Stimulated activated CD8-positive, alpha-beta memory T cell treated with anti-CD3 and anti-CD28 coated beads, Interleukin-15, amount 100 ng/mL, for 24 hours (primary cell): ENCODE measurements at places on chromosomes 6 and 20.

DNA sequence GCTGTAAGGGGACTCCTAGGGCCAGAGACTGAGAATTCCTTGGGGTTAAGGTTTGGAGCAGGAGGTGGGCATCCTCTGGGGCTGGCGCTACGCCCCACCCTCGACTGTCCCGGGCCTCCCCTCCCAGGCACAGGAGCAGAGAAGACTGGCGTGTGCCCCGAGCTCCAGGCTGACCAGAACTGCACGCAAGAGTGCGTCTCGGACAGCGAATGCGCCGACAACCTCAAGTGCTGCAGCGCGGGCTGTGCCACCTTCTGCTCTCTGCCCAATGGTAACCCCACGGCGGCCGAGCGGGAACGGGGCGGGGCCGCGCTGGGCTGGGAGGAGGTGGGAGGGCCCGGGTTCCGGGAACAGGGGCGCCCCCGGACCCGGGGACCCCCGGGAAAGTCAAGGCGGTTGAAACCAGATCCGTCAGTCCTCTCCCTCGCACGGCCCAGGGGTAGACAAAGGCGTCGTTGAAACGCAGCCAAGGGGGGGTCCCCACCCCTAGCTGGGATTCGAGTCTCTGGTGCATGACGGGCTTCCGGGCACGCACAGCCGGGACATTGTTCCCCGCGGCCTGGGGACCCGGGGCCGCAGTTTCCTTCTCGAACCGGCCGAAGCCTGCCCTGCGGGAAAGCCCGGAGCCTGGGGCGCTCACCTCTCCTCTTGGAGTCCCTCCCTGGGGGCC, 844 bp downstream of the WFDC2 start:
- no peak for DNase-seq

DNA sequence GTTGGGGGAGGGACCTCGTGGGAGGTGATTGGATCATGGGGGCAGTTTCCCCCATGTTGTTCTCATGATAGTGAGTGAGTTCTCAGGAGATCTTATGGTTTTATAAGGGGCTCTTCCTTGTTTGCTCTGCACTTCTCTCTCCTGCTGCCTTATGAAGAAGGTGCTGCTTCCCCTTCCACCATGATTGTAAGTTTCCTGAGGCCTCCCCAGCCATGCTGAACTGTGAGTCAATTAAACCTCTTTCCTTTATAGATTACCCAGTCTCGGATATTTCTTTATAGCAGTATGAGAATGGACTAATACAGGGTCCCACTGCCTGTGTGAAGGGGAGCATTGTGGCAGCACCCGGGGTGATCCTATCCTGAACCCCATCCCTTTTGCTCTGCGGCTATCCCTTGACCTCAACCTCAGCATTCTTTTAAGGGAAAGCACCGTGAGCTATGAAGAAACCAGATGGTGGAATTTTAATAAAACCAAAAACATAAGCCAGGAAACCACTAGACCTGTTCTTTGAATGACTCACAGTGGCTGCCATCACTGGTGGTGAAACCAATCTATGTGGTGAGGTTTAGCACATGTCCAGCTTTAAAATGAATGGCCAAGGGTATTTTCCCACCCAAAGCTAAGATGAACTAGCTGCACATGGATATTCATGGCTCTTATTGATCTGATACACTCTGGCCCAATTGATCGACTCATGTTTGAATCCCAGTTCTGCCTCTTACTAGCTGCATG, 62.2 kb downstream of the ZDHHC14 start:
- no peak for DNase-seq

GRCh38 chr20:7702141-7702540, 238.1 kb downstream of the HAO1 start:
- DNase-seq, result no peak

DNA sequence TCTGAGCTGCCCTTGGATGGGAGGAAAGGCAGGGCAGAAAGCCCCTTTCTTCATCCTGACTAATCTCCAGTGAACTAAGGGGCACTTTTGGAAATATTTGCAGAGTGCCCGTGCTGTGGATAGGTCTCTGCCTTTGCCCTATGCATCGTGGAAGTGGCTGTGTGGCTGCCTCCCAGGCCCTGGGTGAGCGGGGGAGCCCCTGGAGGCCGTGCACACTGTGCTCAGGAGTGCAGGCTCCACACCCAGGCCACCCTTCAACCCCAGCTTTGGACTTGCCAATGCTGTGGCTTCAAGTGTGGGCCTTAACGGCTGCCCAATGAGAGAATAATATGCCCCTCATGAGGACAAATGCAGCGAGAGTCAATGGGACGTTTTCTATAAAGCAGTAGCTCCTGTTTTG, 36.7 kb upstream of the ARMC2 start:
- no peak for DNase-seq

DNA sequence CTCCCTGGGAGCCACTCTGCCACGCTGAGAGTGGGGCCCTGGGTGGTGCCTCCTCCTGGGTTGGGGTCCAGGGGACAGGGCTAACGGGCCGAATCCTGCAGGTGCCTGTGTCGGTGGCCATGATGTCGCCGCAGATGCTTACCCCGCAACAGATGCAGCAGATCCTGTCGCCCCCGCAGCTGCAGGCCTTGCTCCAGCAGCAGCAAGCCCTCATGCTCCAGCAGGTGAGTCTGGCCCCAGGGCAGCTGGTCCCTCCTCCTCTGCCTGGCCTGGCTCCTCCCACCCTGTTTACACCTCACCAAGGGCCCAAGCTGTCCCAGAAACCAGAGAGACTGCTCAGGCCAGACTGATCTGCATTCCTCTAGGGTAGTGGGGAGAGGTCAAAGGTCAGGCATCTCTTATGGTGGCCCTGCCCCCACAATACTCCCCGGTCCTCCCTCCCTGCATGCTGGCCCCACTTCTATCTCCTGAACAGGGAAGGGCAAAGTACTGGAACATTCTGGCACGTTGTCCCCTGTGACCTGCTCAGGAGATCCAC, 38.6 kb downstream of the FOXP4 start:
- DNase-seq, result no peak

GRCh38 chr6:12963567-12963966, 247.0 kb downstream of the PHACTR1 start:
- no peak for DNase-seq

GRCh38 chr6:167543602-167544497, 219.0 kb downstream of the TTLL2 start:
- DNase-seq, result no peak

DNA sequence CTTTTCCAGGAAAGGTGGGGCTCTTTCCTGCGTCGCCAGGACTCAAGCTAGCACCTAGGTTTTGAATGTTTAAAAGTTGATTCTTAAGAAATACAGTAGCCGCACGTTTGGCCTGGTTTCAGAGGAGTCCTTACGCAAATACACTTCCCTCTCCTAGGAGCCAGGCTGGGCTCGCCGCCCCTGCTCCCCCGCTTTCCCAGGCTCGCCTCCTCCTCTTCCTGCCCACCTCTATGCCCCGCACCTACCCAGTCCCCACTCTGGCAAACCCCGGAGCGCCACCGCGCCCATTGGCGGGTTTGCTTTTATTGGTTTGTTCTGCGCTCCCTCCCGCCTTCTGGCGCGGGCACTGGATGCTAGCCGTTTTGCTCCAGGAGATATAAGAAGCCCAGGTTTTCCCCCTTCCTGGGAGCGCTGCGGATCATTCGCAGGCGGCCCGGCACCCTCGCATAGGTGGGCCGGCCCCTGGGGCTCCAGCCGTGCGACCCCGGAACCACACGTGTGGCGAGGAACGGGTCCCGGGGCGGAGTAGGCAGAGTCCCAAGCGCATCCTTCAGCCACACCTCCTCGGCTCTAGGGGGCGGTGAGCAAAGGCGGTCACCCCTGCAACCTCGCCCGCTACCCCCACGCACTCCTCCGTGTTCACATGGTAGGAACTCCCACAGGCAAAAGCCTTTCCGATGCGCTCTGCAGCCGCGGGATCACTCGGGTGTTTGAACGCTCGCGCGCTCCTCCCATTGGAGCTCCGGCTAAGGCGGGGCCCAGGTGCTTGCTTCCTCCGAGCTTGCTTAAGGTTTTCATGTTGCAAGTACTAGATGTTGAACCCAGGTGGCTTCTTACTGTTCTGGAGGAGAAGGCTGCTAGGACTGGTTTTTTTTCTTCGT, 119.0 kb downstream of the RTN4IP1 start:
- no peak for DNase-seq

- no peak for DNase-seq
Observed at GRCh38 chr20:35271073-35271882, 6.6 kb downstream of the MMP24OS start.

DNA sequence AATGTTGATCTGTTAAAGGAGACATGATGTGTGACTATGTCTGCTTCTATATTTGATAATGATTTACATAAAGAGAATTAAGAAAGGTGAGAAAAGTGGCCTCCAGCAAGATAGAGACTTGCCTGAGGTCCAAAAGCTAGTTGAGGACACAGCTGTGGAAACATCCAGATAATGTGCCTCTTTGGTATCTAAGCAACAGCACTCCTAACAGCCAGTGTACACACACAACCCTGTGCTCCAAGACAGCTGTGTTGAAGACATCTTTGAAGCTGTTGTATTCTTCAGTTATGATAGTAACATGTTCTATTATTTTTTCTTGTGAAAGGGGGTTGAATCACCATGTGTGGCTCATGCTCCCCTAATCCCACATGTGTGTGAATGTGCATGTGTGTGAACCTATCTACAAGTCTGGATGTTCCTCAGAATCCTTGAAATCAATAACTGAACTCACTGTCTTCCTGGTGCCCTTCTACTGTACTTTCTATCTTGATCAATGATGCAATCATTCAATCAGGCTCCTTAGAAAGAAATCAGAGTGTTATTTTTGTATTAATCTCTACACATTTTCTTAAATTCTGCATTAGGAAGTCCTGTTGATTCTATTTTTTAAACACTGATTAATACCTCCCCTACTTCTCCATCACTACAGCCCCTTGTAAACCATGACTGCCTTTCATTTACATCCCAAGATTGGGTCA, 116.7 kb upstream of the SSTR4 start:
- no peak for DNase-seq

DNA sequence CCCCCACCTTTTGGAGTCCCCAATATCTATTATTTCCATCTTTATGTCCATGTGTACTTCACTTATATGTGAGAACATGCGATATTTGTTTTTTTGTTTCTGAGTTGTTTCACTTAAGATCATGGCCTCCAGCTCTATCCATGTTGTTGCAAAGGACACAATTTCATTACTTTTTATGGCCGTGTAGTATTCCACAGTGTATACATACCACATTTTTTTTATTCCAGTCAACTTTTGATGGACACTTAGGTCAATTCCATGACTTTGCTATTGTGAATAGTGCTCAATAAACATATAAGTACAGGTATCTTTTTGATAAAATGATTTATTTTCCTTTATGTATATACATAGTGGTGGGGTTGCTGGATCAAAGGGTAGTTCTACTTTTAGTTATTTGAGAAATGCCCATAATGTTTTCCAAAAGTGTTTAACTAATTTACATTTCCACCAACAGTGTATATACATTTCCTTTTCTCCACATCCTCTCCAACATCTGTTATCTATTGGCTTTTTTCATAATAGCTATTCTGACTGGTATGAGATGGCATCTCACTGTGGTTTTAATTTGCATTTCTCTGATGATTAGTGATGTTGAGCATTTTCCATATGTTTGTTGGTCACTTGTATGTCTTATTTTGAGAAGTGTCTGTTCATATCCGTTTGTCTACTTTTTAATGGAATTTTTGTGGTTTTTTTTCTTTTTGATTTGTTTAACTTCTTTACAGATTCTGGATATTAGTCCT, 34.0 kb upstream of the COL10A1 start:
- no peak for DNase-seq

DNA sequence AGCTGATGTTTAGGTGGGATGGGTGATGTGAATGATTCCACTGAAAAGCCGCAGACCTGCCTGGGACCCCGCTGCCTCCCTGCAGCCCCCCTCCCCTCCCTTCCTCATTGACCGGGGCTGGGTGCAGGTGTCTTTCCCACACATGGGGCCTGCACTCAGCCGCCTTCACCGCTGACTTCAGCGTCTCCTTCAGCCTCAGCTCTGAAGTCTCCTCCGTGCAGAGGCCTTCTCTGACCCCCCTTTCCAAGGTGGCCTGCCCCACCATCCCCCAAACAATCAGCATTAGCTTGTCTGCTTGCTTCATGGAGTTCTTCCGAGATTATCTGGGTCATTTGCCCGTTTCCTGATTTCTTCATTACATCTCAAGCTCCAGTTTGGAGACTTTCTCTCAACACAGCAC, 140.7 kb downstream of the SMOC2 start:
- DNase-seq, result no peak

DNA sequence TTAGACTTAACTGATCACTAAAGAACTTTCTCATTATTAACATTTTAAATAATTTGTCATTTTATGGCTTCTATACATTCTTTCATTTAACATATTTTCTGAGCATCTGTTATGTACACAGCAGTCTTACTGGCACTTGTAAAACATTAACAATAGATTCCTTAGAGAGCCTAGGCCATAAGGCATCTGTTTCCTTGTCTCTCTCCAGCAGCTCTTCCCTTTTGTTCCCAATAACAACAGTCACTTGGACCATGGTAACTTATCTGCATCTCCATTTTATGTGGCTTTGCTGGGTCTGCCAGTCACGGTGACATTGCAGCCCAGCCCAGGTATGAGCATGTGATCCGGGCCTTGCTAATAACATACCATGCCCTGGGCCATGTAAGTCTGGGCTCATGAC, 11.7 kb upstream of the TASP1 start:
- no peak for DNase-seq

DNA sequence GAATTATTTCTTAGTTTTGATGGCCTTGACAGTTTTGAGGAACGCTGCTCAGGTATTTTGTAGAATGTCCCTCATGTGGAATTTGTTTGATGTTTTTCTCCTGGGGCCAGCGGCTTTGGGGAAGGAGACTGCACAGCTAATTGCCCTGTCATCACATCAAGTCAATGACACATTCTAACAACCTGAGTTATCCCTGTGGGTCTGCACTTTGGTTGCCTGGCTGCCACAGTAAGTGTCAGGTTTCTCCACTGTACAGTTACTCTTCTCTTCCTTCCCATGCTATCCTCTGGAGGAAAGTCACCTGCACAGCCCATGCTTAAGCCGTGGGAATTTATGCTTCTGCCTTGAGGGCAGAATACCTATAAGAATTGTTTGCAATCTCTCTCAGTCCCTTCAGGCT, 1.4 kb upstream of the TREML4 start:
- DNase-seq, result no peak

DNA sequence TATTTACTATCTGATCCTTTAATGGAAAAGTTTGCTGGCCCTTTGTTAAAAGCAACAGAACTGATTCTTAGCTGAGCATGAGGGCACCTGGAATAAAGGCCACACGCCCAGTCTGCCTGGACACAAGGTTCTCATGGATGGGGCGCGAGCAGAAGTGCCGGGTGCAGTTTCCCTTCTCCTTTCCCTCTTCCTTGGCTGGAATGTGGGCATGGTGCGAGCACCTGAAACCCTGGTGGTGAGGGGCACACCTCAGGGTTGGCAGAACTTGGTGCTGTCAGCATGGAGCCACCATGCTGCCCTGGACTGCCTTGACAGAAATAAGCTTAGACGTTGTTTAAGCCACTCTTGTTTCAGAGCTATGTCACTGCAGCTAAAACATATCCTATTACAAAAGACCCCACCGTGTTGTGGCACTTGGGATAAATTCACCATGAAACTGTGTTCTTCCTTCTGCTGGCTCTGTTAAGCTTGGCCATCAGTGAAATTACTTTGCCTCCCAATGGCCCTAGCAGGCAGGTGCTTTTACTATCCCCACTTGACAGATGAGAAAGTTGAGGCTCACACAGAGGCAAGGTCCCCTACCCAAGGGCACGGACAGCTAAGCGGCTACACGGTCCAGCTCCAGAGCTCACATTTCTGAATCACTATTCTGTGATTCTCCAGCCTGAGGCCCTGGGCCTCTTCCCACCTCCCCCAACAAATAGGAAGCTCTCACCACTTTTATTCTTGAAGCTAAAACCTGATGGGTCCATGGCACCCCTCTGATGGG, 115.9 kb downstream of the PREX1 start:
- no peak for DNase-seq
